ENCODE measurements at places on chromosomes 13 and 19.

GRCh38 chr13:82634946-82635345 lies 1247.3 kb downstream of the SLITRK1 start:
- no peak for DNase-seq

- DNase-seq: no peak
Measured at GRCh38 chr13:32895296-32895695, 120.9 kb upstream of the KL start.

DNA sequence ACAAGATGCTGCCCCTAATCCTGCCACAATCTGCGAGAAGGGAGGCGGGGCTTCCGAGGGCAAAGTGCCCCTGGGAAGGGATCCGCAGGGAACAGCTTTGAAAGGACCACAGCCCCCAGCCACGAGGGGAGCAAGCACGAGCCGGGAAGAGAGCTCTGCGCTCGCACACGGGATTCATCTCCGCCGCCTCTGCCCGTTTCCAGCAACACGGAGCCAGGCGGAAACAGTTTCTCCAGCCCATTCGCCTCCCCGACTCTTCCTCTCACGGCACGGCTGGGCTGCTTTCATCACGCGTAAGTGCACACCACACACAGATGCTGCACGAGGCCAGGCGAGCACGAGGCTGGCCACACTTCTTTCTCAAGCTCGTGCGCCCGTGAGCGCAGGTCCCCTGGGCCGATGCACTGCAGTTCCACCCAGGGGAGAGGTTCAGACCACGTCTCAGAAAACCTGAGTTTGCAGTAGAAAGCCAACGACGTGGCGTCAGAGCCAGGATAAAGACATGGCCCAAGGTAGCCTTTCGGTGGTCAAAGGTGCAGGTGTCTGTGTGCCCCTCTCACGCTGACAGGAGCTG lies 33.6 kb downstream of the NAXD start:
- DNase-seq: no peak

DNA sequence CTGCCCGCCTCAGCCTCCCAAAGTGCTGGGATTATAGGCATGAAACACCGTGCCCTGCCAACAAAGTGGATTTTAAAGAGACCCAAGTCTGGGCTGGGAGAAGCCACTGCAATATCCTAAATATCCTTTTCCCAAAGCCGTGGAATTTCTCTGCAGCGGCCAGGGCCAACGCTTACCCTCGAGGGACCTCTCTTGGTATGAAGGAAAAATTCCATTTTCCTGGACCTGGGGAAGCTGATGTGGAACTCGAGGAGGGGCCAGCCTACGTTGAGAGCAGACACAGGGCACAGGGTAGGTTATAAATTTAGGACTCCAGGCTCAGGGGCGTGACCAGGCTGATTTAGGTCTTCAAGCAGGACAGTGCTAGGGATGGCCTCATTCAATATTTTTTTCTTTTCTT lies 17.7 kb upstream of the UPF1 start:
- no peak for DNase-seq

- DNase-seq: no peak
Measured at GRCh38 chr19:3625996-3626472, 556 bp downstream of the CACTIN start.

DNA sequence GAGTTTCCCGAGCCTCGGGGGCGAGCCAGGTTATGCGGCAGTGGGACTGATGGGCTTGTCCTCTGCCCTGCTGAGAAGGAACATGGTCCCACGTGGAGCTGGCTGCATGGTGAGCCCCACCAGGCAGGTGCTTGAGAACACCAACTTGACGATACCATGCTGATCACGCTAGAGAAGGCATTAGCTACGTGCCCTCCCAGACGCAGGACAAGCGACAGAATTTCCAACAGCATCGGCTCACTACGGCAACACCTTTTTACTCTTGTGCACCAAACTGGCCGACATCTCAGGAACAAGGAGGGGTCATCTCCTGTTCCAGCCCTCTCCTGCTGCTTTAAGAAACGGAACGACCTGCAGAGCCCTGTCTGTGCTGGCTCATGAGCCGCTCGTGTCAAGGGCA lies 8.3 kb downstream of the ZFR2 start:
- DNase-seq: no peak

DNA sequence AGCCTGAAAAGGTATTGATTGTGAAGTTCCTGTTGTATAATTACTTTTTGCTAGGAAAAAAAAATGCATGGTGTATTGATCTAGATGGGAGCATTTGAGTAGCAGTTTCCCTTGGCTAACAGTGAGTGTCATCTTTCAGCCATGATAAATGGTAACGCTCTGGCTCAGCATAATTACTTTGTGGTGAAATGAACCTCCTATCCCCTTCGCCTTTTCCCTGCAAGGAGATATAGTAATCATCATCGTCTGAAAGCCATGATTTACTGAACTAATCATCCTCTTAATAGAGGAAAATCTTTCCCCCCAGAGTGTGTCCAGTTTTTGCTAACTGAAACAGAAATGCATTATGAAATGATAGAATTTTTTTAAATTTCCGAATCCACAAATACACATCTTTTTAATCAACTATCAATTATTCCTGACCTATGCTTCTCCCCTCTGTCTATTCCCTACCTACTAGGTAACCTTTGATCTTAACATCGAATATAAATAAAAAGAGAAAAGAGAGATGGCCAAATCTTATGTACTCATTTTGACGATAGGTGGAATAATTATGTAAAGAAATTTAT lies 88.7 kb downstream of the MAB21L1 start:
- no peak for DNase-seq

DNA sequence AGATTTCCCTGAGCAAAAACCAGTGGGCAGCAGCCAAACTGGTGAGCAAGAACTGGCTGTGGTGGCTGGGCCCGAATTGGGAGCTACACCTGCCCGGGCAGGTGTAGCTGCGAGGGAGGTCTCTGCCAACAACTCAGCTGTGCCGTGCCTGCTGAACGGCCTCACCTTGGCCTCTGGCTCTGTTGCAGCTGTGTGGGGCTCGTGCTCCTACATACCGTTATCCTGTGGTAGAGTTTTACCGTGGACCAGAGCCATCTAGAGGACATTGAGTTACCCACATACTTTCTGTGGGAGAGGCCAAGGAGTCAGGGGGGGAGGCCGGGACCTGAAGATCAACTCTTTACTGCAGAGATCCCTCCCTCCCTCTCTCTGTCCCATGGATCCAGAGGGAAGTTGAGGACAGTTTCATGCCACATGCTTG lies 113.2 kb downstream of the TM9SF2 start:
- DNase-seq: peak; percentile 8

- DNase-seq: no peak
Measured at GRCh38 chr13:100710176-100710575, 35.6 kb upstream of the TMTC4 start.

DNA sequence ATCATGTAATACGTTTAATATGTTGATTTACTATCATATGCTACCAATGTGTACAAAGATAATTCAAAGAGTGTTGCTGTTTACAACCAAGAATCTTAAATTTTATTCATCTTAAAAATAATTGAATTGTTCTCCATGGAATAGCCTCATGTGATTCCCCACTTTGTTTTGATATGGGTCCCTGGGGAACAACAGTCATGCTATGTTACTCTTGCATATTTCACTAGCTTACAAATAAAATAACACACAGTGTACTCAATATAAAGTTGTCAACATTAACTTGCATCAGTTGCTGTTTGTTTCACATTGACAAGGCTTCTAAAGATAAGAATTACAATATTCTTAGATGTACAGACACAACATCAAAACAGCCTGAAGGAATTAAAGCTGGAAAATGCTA lies 2.3 kb downstream of the ENOX1 start:
- DNase-seq: no peak

- DNase-seq: peak; percentile 17
Measured at GRCh38 chr19:15508035-15508710, at the start of gene CYP4F22. TSS of gene CYP4F22 (plus strand) at chr19:15508525. CDS start at chr19:15525337, 16,812 bp downstream.

DNA sequence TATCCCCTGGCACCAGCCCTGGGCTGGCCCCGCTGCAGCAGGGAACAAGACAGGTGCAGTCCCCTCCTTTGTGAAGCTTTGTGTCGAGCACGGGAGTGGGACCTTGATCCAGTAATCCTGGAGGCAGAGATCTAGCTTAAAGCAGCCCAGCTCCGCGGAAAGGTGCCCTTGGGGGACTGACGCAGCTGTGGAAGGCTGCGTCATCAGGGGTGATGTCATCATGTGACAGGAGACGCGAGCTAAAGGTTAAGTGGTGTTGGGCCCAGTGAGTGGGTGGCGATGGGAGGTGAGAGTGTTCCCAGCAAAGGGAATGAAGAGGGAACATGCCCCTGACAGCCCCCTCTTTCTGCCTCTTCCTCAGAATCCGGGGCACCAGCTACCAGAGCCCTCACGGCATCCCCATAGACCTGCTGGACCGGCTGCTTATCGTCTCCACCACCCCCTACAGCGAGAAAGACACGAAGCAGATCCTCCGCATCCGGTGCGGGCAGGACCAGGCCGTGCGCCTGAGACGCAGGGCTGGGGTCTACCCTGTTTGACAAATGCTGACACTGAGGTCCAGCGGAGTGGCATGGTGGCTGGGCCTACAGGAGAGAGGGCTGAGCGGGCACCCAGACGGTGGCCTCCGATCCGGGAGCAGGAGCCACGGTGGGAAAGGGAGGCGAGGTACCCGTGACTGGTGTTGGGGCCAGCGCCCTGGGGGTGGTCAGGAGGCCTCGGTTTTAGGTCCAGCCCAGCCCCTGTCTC lies 2.6 kb downstream of the LHB start:
- no peak for DNase-seq

DNA sequence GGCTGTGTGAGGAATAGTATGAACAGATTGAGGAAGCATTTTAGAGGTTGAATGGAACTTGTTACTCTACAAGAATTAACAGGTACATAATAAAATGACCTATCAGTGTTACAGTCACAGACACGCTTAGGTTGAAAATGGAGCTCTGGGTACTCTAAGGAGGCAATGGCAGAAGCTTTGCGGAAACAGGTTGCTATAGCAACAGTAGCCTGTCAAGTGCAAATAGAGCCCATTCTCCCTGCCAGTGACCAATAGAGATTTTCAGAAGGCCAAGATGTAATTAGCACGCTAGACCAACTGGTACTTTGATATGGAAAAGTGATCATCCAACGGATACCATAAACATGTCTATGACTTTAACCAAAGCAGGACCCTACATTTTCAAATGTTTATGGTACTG lies 148.5 kb upstream of the FREM2 start:
- DNase-seq: no peak

DNA sequence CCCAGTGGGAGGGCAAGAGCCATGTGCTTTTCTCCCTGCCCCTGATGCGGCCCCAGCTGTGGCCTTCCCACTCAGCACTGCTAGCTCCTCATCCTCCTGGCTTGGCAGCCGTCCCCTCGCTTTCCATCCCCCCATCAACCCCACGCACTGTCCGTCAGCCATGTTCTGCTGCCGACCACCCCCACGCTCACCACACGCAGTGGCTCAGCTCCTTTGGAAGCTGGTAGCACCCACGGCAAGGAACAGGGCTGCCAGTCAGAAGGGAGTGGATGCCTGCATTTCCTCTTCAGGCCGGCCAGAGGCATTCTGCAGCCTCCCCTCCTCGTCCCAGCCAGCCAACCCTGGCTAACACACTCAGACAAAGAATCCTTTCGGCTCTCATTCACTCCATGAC lies 6.3 kb downstream of the CALM3 start:
- no peak for DNase-seq

GRCh38 chr13:36098080-36098479 lies 33.1 kb downstream of the DCLK1 start:
- no peak for DNase-seq

Measured in activated naive CD4-positive, alpha-beta T cell treated with Interleukin-2 at 50 U/mL for 16 hours (primary cell).